K562 (cell line): ENCODE measurements at places on chromosomes 13 and 19.

DNA sequence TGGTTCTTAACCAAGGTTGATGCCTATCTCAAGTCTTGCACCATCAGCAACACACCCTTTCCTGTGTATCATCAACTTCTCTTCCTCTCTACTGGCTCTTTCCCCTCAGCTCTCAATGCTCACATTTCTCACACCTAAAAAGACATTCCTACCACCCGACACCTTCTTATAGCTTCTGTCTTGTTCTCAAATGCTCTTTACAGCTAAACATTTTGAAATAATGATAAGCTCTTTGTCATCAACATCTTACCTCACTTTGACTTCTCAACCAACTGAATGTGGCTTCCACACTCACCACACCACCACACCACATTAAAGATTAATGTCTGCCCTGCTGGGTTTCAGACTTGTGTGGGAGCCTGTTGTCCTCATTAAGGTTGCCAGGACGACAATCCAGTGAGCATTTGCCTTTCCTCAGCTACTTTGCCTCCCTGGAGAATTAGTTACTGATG lies 67.8 kb downstream of the RXFP2 start:
- DNase-seq: no peak

GRCh38 chr19:47582320-47582909 lies 9.5 kb upstream of the ZNF541 start:
- DNase-seq: no peak

DNA sequence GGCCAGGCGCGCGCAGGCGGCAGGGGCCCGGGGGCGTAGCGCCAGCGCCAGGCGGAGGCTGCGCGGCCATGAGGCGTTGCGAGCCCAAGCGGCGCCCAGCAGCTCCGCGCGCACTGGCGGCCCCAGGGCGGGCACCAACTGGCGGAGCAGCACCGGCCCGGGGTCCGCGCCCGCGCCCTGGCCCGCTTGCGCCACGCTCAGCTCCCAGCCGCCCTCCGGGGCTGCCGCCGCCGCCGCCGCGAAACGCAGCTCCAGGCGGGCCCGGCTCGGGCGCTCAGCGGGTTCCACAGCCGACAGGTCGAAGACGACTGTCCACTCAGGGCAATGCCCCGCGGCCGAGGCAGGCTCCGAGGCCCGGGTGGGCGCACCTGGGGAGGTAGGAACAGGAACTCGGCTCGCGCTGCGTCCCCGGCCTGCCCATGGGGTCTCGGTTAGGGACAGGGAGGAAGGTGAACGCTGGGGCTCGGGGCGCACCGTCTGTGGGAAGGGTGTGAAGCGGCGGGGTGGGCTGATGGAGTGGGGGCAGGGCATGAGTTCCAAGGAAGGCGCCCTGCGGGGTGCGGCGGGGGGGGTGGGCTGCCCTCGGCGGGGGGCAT lies 26.8 kb downstream of the CERS1 start:
- DNase-seq: no peak

- peak; percentile 19 for DNase-seq
These were observed 32.1 kb downstream of the CYP2B6 start for GRCh38 chr19:41023193-41023592.

DNA sequence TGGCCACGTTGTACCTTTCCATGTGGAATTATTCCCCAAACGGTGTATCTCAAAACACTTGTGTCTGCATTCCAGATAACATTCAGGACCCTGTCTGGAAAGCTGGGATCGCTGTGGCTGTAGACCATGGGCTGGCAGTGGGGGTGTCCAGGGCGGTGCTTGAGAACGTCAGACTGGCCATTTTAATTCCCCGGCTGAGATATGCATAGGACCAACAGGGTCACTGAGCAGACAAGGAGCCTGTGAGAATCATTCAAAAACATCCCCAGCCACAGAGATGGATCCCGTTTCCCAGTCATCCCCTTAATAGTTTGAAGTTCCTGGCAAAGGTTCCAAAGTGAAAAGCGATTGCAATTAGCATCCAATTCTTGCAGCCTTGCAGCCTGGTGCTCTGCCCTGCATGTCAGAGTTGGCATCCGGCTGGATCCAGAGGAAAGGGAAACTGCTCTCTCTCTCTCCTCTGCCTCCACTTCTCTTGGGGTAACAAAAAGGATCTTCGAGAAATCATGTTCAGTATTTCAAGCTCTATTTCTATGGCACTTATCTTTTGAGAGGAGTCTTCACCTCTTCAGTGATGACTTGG lies 41.6 kb downstream of the IFT88 start:
- no peak for DNase-seq
